ENCODE measurements at places on chromosomes 4 and X.

GRCh38 chrX:144798972-144799371 lies 448.3 kb upstream of the SPANXN1 start:
- no peak for DNase-seq

GRCh38 chr4:84753321-84753972 lies 170.5 kb downstream of the CDS1 start:
- peak; percentile 84 for DNase-seq

DNA sequence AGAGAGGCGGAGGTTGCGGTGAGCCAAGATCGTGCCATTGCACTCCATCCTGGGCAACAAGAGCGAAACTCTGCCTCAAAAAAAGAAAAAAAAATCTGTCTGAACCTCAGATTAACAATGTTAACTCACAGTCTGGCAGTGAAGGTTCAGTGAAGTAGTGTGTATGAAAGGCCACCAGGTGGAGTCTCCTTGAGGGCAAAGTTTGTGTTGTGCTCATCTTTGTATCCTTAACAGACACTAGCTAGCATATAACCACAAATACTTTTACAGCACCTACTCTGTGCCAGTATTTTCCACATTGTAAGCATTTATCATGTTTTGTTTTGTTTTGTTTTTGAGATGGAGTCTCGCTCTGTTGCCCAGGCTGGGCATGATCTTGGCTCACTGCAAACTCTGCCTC lies 46.0 kb upstream of the MGST2 start:
- DNase-seq, result peak; percentile 69

- DNase-seq, result no peak
Observed at GRCh38 chr4:125519371-125520146, 204.8 kb downstream of the FAT4 start.

DNA sequence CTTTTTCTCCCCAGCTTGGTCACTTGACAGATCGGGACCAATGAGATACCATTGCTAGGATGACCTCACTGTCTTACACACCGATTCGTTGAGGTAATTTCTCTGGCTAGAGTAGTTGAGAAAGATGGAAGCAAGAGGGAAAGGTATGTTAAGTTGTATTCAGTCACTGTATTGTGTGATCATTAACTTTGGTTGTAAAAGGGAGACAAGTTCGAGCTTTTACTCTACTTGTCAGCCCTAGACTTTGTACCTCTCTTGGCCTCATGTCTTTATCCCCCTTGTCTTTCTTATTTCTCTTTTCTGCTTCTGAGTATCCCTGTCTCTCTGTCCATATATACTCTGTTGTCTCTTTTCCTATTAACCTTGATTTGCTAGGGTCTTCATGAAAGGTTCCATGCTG lies 15.5 kb downstream of the FMR1 start:
- DNase-seq, result no peak

- no peak for DNase-seq
Observed at GRCh38 chr4:43238585-43238984, 346.1 kb downstream of the GRXCR1 start.

GRCh38 chrX:46485897-46486296 lies 59.3 kb downstream of the ZNF674 start:
- DNase-seq, result no peak

DNA sequence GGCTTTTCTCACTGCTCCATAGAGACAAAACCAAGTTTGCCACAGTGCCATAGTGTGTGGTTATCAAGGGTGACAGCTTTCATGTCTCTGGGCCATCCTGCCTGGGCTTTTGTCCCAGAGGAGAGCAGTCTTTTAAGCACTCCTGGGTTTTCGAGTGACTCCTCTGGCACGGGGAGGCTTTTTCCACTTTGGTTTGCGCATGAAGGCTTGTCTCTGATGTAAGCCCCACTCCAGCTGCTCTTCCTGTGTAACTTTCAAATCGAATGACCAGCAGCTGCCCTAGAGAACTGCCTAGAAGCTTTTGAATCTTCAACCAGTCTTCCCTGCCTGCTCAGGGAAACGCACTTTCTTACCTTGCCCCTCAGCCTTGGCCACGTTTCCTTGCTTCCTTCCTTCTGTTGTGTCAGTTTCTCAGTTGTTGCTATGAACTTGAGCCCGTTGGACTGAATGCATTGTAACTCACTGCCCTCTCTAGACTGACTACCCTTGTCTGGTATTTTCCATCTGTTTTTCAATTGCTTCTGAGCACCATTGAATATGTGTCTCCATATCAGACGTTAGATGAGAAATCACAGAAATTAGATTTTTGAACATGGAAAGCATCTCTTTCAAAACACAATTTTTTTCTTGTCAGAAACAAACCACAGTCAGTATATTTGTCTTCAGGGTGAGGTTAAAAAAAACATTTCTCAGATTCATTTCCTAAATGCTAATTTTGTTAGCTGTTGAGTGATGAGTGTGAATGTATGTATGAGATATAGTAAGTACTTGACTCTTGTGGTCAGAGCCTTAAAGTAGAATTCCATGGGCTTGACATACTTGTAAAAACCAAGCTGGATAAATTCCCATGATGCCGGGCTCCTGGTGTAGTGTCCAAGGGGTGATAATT lies 45.3 kb downstream of the SLC9A6 start:
- DNase-seq, result no peak

- no peak for DNase-seq
Observed at GRCh38 chr4:138269175-138269574, 27.0 kb upstream of the SLC7A11 start.

GRCh38 chrX:79371101-79371500 lies 4.0 kb upstream of the ITM2A start:
- DNase-seq, result no peak

DNA sequence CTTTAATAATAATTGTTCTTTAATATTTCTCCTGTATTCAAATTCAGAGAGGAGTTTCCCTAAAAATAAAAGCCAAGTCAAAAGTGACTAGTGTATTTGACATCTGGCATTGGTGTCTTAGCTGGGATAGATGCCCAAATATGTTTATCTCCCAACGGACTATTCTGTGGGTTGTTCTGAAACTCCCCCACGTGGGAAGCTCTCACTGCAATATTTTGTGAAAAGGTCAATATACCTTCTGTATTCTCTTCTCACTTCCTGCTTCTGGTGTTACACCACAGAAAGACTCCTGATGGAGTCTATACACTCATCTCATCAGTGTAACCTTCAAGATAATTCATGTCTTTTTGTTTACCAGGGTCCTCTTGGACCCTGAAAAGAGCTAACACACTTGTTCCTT lies 2052.8 kb upstream of the TENM3 start:
- no peak for DNase-seq

Measured in Kasumi-1 (cell line).